ENCODE measurements at places on chromosomes 11 and 22.
A peak's percentile ranks its signal among the peaks of the same experiment; 100 is the strongest.

GRCh38 chr11:133840479-133840941 lies 4.8 kb downstream of the SPATA19 start:
- DNase-seq = no peak

GRCh38 chr11:9688716-9689511 lies 25.0 kb downstream of the SWAP70 start:
- no peak for DNase-seq

- DNase-seq = no peak
Measured at GRCh38 chr11:78220218-78221157, 31.8 kb downstream of the USP35 start.

- DNase-seq = no peak
Measured at GRCh38 chr11:43555816-43556611, 124.5 kb upstream of the HSD17B12 start.

GRCh38 chr22:35203583-35203982 lies 53.7 kb upstream of the HMGXB4 start:
- DNase-seq = no peak

DNA sequence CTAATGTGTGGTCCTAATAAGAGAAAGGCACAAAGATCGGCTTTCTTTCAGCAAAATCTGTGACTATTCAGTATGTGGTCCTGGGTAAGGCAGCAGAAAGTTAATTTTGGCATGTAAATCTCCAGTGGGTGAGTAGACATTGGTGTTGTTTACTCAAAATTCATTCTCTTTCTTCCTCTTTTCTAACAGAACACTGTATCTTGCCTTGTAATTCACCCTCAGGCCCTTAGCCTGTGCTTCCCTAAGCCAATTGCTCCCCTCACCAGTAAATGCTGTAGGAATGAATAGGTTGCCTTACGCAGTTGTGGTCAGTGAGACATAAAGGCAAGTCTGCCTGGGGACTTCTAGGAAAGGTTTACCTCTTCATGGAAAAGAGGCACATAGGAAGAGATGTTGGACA lies 49.9 kb upstream of the PDE3B start:
- DNase-seq = no peak

DNA sequence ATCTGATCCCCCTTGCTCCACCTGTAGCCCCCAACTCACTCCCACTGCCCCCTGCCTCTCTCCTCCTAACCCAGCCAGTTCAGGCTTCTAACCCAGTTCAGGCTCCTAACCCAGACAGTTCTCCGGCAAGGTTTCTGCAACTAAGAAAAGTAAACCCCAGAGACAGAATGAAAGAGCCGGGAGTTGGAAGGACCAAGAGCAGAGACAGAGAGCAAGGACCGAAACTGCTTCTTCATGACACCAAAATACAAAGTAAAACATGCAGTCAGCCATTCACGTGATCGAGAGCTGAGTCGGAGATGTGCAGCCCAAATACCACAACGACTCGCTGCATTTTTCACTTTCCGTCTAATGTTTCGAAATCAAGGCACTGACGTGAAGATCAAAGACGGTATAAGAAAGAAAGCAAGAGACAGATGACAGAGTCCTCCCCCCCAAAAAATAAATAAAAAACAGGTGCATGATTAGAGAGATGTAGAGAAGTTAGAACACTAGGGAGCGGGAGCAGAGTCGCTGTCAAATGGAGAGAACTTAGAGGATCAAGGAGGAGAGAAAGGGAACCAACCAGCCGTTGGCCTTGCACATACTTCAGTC lies 884 bp downstream of the IL10RA start:
- DNase-seq = peak; percentile 57

DNA sequence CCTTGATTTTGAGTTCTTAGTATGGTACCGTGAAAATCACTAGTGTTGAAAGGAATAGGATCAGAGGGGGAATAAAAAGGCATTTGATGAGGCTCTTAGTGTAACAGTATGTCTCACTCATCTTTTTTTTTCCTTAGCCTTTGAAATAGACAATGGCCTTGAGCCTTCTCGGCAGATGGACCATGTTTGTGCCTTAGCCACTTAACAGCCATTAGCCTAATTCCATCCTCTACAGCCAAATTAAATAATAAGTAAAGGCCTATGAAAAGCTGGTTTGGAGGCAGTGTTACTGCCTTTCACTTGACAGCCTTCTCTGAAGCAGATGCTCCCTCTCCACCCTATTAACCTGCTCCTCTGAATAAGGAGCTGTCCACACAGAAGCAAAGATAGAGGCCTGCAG lies 580.7 kb downstream of the NTM start:
- DNase-seq = no peak

GRCh38 chr11:62600367-62601121 lies 1.1 kb downstream of the MTA2 start:
- DNase-seq = no peak

GRCh38 chr11:90997241-90997640 lies 774.4 kb upstream of the CHORDC1 start:
- no peak for DNase-seq

GRCh38 chr11:73114835-73115220 lies 27.3 kb downstream of the FCHSD2 start:
- no peak for DNase-seq

DNA sequence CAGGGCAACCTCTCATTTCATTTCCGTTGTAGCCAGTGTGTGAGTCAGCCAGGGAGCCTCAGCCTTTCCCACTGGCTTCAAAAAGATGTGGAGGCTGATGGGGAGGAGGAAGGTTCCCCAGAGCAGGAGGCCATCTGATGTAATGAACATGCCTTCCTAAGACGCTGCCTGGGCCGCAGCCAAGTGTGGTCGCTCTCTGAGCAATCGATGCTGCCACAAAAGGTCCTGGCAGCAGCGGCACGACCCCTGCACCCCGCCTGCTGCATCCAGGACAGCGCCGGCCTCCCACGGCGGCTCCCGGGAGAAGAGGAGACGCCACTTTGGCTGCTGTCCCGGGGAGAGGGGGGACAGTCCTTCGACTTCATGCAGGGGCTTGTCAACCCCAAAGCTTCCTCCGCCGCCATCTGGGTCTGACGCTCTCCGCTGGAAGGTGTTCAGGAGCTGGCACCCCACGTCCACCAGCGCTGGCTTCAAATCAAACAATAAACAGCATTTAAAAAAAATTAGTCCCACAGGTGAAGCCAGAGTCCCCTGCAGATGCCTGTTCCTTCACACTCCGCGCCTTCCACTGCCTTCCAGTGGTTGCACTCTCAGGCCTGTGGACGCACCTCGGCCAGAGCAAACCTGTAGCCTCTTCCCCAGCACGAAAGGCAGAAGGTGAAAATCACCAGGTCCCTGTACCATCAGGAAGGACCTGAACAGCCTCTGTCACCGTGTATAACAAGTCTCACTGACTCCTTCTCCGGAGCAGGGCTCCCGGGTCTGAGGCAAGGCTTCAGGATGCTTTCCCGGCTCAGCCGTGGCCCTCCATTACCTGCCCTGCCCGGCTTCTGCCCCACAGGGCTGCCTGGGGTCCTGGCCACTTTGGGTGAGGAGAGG lies 930.7 kb downstream of the BRD1 start:
- DNase-seq = no peak

- peak; percentile 20 for DNase-seq
Measured at GRCh38 chr11:12888525-12889158, 120.5 kb upstream of the RASSF10 start.

- no peak for DNase-seq
Measured at GRCh38 chr11:127002669-127003259, 2.2 kb upstream of the KIRREL3 start.

DNA sequence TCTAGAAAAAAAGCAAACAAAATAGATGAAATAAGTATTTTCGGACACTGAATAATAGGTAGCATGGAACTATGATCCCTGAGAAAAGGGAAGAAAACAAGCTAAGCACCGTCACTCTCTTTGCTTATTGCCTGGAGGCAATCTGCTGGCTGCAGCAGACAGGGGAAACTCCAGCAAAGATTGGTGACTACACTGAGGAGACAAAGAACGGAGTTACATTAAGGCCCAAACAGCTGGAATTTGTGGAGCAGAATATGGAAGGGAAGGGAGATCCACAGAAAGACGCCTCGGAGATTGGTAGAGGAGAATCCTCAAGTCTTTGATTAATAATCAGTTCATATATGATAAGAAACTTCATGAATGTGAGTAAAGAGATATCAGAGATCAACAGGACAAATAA lies 150.2 kb downstream of the TYR start:
- DNase-seq = no peak

DNA sequence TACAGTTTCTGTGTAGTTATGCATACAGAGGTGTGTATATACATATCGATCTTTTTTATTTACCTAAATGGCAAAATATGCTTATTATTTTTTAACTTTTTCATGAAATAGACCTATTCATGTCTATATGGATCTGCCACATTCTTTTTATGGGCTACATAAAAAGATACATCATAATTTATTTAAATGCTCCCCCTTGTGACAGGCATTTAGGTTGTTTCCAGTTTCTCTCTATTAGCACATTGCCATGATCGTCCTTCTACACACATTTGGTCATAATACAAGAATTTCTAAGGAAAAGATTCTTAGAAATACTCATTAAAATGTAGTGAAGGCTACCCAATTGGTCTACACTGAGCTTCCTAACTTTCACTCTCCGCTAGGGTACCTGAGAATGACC lies 1067.4 kb downstream of the OPCML start:
- DNase-seq = no peak

GRCh38 chr22:38737302-38738060 lies 18.3 kb downstream of the SUN2 start:
- DNase-seq = no peak

GRCh38 chr11:56898856-56899255 lies 89.9 kb upstream of the OR5AK2 start:
- no peak for DNase-seq

DNA sequence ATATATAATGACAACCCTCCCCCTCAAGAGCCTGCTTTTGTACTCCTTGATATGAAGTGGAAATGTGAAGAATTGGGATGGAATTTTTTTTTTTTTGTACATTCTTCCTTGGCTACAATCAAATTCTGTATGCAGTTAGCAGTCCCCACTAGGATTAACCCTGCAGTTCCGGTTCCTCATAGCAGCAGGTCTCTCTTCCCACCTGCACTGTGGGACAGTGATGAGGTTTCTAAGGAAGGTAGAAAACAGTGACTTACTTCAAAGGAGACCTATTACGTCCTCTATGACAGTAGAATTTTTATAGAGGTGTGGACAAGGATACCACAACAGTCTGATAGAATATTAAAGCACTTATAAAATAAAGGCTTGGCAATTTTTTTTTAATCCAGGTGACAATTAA lies 46.3 kb upstream of the ALKBH3 start:
- DNase-seq = no peak

DNA sequence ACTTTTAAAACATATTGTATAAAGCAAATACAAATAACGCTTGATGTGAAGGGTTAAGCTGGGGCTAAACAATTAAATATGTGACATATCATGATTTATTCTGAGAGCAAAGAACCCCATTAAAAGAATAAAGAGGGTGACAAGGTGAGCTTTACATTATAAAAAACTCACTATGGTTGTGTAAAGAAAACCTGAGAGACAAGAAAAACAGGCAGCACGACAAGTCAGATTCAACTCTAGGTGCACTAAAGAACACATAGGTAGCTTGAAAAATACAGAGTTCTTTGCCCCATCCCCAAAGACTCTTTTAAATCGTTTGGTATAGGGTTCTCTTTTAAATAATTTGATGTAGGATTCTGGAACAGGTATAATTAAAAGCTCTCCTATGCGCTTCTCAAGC lies 63.5 kb downstream of the LUZP2 start:
- DNase-seq = no peak

DNA sequence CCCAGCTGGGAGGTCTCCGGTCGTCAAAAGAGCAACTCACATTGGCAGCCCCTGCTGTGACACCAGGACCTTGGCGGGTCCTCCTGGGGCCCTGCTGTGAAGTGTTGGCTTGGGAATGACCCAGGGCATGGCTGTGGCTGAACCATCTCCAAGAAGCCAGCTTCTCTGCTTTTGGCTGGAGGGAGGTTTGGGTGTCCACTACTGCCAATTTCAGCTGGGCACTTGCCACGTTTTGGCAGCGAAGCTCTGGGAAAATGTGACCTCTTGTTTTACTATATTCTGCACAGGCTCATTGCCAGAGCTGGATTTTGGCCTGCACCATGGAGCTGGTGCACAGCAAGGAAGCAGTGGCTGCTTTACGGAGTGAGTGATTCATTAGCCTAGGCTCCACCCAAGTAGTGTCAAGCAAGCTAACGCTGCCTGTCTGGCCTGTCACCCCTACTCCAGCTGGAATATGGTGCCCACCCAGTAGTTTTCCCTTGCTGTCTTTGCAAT lies 24.3 kb upstream of the SMCO4 start:
- no peak for DNase-seq

GRCh38 chr22:27502327-27502726 lies 299.2 kb downstream of the MN1 start:
- DNase-seq = no peak

- DNase-seq = no peak
Measured at GRCh38 chr11:59894616-59895015, 16.0 kb downstream of the OOSP3 start.

- no peak for DNase-seq
Measured at GRCh38 chr11:23542189-23542588, 681.9 kb upstream of the CCDC179 start.

GRCh38 chr11:134802116-134802515 lies 390.1 kb upstream of the B3GAT1 start:
- DNase-seq = no peak

- DNase-seq = no peak
Measured at GRCh38 chr11:457111-457760, 7.2 kb downstream of the PTDSS2 start.

DNA sequence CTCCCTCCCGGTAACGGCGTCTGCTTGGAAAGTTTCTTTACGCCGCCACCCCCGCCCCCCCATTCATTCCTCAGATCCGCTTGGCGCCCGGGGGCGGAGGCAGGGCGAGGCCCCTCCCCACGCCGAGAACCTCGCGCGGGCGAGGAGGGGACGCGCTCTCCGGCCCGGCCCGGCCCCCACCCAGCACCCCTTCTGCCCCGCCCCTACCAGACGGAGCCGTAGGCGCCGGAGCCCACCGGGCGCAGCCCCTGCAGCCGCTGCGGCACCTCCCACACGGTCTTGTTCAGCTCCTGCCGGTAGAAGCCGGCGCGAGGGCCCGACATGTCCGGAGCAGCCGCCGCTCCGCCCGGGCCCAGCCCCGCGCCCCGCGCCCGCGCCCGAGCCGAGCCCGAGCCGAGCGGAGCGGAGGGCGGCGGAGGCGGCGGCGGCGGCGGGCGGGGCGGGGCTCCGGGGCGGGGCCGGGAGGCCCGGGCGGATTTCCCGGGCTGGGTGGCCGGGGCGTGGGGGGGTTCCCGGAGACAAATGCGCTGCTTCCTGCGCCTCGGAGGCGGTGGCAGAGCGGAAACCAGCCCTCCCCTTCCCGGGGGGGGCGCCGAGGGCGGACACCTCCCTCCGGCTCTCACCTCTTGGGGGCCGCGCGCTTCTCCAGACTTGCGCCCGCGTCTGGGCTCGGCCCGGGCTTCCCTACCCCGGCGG lies at the start of gene MAPK11:
Gene MAPK11, minus strand, starts transcription at position 411 of the 696 bp plus-strand sequence. Its CDS starts 88 bp downstream, at position 323.
- DNase-seq = peak; percentile 39

GRCh38 chr11:110802162-110802561 lies 89.9 kb upstream of the ARHGAP20 start:
- DNase-seq = no peak

All from activated T-helper 1 cell treated with anti-CD3 and anti-CD28 coated beads, Interleukin-2, amount 50 U/mL, for 16 hours (primary cell).